ENCODE measurements at places on chromosomes 3 and 15.
A peak's percentile ranks its signal among the peaks of the same experiment; 100 is the strongest.

DNA sequence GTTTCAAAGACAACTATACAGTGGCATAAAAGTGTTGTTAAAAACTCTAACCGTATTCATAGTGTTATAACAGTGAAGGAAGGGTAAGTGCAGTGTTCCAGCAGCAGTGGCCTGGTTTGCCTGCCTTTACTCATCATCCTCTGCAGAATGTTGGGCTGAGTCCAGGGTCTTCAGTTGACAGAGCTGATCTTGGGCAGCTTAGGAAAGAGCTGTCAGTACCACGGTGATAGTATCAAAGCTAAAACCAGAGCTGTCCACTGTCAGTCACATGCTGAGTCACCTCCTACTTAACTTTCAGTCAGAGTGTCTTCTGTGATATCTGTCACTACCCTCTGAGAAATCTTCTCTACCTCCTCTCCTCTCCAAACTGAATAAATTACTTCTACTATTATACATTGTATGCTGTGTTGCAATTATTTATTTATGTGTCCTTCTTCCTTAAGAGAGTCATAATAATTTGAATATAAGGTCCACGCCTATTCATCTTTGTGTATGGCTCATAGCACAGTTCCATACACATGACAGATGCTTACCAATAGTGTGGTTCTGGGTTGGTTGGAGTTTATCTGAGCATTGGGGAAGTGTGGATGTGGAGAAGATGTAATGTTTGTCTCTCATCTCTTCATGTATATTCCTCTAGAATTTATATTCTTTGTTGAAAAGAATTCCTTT lies 242.1 kb downstream of the ZIC1 start:
- no peak for DNase-seq

GRCh38 chr3:71310359-71310979 lies 273.1 kb downstream of the FOXP1 start:
- DNase-seq = no peak

DNA sequence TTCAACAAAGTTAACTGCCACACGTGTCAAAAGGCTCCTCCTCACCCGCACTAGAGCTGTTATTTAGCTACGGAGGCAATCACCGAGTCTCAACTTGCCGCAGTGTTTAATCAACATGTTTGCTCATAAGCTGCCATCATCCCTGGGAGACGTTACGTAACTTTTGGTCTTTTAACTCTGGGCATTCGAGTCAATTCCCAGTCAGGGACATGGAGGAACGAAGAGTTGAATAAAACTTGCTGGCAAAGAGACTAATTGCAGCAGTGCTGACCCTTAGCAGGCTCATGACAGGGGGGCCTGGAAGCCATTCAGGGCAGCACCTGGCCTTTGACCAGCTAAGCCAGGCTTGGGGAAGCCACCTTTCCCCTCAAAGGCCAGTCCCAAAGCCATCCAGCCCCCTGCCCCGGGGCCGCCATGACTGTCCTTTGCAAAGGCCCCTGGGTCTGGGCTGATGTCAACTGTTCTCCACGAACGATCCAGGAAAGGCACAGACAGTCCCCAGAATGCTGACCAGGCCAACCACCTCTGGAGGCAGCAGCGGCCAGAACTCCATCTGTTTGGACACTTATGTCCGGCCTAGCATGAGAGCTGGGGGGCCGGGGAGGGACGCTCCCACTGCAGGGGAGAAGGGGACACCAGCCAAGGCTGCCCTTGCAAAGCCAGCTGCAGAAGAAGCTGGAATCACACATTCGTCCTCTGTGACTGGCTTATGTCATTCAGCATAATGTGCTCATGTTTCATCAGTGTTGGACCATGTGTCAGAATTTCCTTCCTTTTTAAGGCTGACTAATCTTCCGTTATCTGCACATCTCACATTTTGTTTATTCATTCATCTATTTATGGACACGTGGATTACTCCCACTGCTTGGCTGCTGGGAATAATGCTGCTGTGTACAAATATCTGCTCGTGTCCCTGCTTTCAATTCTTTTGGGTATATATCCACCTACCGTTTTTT lies 43.7 kb downstream of the PCSK6 start:
- no peak for DNase-seq

- DNase-seq = peak; percentile 76
These were observed 401.8 kb downstream of the SHQ1 start for GRCh38 chr3:72446218-72447058.

DNA sequence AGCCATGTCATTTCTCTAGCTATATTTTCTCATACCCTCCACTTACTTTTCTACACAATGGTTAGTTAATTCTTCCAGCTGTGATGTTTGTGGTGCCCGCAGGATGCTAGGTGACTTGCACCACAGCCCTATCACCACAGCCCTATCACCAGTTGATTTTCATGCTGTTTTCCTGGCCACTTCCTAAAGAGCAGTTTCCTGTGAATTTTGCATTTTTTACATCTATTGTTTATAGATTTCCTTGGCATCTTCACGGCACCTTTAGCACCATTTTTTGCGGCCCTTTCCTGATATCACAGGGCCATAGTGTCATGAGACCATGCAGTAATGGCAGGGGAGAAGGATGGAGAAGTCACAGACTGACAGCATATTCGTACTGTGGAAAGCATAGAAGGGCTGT lies 132.9 kb upstream of the PRICKLE2 start:
- no peak for DNase-seq

GRCh38 chr15:68982976-68983563 lies 31.4 kb upstream of the NOX5 start:
- no peak for DNase-seq

DNA sequence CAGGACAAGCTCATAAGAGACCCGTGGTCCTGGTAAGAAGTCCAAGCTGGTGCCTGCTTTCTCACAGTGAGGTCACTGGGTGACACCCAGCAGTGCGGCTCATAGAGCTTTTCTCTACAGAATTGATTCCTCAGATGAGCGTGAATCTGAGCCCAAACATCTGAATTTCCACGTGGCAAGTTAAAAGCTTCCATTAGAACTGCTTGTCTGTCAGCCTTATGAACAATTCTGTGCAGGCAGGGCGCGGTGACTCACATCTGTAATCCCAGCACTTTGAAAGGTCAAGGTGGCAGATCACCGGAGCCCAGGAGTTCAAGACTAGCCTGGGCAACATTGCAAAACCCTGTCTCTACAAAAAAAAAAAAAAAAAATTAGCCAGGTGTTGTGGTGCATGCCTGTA lies 113.1 kb upstream of the ABHD17C start:
- no peak for DNase-seq

- DNase-seq = no peak
These were observed 165.2 kb upstream of the LMCD1 start for GRCh38 chr3:8336456-8336855.

- no peak for DNase-seq
These were observed 72.5 kb downstream of the WWTR1 start for GRCh38 chr3:149585401-149585726.

DNA sequence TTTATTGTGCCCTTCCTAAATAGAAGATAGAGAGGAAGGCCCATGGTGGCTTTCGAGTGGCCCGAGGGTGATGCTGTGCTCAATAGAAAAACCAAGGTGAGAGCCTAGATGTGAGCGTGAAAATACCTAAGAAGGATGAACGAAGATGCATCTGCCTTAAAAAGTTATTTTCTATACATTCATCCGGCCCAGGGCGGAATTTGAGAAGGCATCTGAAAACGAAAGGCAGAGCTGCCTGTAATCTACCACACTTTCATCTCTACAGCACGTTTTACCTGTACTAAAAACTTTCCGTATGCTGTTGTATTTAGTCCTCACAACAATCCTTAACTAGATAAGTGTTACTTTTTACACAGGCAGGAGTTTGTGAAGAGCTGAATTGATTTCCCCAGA lies 1.4 kb downstream of the DUT start:
- DNase-seq = no peak

GRCh38 chr3:10527295-10528001 lies 22.1 kb upstream of the ATP2B2 start:
- peak; percentile 29 for DNase-seq

GRCh38 chr3:160022068-160022467 lies 33.4 kb downstream of the IL12A start:
- DNase-seq = no peak

DNA sequence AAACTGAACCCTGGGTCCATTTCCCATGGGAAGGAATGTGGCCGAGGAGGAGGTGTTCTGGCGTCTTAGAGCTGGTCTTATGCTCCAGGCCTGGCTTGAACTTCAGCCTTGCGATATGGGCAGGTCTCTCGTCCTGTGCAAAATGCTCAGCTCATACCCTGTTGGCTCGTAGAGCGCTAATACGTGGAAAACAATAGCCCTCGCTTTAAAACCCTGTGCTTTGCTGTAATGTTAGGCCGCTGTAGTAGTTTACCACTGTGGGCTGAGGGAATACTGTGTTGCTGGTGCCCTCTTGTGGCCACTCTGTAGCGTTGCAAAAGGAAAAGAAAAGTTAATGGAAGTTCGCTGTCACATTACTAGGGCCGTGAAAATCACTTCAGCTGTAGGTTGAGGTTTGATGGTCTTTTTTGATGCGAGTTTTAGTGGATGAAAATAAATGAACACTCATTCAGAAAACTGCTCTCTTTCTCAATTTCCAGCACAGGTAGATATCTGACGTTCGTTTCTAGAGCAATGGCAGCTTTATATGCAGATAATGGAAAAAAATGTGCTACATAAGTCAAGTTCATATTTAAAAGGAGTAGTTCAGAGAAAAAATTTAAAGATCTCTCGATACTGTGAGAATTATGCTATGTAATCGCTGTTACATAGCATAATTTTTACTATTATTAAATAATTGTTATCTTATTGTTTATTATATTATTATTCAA lies 92.9 kb downstream of the MCTP2 start:
- peak; percentile 62 for DNase-seq

GRCh38 chr3:154690413-154690812 lies 260.4 kb upstream of the GPR149 start:
- DNase-seq = no peak

DNA sequence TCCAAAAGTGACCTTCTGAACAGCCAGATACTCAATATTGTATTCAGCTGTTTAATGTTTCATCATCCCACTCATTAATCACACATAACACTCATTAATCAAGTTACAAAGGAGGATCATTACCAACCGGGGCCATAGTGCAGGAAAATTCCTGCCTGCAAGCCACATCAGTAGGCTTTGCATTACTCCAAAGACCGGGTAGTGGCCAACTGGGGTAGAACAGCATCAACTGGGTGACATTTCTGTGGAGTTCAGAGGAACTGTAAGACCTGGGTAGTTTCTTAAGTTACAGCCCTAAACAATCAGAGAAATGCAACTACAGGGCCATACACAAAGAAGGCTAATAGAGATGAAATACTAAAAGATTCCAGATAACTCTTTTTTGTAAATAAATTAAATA lies 253.1 kb downstream of the WDR72 start:
- no peak for DNase-seq

DNA sequence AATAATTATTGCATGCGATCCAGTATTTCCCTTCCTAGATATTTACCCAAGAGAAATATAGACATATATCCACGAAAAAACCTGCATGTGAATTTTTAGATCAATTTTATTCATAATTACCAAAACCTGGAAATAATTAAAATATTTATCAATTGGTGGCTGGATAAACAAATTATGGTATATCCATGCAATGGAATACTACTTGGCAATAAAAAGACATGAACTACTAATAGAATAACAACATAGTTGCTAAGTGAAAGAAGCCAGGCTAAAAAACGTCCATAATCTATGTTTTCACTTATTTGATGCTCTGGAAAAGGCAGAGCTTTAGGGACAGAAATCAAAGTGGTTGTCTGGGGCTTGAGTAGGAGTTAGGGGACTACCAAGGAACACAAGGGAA lies 20.7 kb downstream of the TEX9 start:
- DNase-seq = no peak

DNA sequence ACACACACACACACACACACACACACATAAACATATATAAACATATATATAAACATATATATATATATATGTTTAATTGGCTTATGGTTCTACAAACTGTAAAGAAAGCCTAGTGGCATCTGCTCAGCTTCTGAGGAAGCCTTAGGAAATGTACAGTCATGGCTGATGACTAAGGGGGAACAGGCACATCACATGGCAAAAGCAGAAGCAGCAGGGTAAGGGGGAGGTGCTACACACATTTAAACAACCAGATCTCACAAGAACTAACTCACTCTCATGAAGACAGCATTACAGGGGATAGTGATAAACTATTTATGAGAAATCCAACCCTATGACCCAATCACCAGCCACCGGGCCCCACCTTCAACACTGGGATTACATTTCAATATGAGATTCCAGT lies 922.9 kb downstream of the SI start:
- no peak for DNase-seq

GRCh38 chr15:41734079-41734478 lies 40.2 kb upstream of the MAPKBP1 start:
- no peak for DNase-seq

DNA sequence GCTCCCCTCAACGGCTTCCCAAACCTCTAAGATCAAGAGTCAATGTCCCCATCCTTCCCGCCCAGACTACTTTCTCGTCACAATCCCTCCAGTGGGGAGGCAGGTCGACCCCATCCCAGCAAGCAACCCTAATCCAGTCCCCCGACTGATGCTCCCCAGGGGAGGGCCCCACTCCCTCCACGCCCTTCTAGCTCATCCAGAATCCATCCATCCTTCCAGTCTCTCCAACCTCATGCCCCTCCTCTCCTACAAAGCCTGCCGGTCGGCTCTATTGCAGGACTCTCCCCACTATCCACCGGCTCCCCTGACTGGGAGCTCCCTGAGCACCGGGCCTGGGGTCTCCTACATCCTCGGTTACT lies 1.3 kb downstream of the ADAMTS7 start:
- DNase-seq = no peak

DNA sequence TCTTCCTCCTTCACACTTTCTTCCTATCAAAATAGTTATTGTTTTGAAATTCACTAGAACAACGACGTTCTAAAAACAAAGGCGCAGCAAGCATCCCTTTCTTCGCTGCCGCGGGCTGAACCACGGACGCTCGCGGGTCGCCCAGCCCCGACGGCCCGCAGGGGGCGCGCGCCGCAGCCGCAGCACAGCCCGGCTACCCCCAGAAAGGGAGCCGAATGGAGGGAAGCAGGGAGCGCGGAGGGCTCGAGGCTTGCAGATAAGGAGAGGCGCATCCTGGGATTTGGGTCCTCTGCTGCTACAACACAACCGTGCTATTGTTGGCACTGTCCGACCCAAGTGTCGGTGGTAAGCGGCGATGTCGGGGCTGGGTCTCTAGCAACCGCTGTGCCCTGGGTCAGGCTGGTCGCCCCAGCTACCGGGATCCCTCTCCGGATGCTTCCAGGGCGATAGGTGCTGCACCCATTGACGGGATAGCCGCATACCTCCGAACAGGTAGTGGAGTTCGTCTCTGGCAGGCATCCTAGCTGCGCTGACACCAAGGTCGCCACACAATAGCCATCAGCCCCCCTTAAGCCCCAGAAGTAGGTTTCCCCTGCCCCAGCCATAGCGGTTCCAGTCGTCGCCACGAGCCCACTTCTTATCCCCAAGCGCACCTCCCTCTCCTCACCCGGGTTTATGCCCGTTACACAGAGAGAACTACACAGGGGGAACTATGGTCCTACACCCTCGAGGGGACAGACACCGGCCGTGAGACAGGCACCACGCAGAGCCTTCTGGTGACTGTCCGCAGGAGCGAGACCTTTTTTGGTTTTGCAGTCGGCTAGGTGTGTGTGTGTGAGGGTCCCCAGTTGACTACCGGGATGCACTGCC lies 6.0 kb downstream of the ONECUT1 start:
- DNase-seq = peak; percentile 49

All from liver (tissue), 10 donors.